ENCODE measurements at places on chromosomes 5 and 9. TPM values are rescaled to one million over a fixed set of nuclear protein-coding genes. Genes with fewer than 3 reads are reported as not detected.

- DNase-seq = no peak
These were observed 287.8 kb upstream of the DAB2 start for GRCh38 chr5:39712316-39713249.

DNA sequence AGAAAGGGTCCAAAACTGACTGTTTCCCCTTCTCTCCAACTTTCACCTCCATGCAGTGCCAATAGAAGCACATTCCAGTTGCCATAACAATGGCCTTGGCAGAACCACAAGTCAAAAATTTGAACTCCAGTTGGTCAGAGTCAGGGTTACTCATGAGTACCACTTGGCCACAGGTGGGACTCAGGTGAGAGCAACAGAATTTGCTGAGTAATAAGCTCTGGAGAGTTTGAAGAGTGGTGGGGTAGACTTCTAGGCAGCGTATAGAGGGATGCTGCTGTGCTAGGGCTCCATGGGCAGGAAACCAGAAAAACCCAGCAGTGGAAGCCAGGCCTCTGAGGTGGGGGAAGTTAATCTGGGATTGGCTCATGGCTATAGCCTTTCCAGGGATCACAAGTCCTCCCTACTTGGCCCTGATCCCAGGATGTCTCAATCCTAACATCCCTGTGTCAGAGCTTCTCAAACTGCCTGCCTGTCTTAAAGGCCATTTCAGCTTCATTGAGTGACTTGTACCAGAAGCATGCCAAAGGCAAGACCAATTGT is 30.2 kb downstream of the SNX18 start:
- no peak for DNase-seq

GRCh38 chr5:158413122-158413680 is 554.3 kb upstream of the CLINT1 start:
- DNase-seq = no peak

DNA sequence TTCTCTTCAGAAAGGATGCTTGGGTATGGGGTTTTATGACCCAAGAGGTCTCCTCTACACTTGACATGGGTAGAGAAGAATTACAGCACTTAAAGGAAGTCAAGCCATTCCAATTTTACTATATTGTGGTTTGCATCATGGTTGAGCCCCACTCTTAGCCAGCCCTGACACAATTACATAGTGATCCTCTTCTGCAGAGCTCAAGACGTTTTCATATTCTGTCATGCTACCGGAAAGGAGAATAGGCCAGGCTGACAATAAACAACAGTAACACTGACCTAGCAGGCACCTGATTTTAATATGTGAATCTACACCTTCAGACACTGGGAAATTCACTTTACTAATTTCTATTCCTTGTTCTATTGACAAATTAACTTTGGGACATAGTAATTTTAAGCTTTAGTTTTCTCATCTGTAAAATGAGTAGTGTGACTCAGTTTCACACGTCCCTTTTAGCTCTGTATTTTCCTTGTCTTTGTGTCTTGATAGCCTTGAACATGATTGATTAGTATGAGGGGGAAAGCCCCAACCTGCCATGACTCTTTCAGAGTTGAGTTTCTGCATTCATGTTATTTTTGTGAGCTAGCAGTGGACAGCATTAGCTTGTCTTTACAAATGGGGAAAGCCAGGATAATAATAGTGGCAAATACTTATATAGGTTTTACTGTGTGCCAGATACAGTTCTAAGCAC is 83.8 kb downstream of the SV2C start:
- no peak for DNase-seq

DNA sequence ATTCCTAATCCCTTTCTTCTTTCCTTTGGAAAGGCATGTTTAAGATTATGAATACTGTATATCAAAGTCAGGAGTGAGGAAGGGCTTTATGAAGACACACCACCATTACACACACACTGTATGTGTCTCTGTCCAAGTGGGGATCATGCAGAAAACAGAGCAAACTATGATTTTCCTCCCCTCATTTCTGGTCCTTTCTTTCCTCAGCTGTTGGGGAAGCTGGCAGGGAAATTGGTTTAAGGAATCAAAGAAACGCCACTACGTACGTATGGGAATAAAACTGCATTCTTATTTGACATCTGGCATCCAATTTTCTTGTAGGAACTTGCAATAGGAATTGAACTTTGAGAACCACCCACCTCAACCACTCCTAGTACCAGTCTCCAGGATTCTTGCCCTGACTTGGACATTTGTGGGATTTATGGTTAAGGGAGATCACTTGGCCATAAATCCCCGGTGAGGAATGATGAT is 125.8 kb downstream of the PDE4D start:
- DNase-seq = no peak

DNA sequence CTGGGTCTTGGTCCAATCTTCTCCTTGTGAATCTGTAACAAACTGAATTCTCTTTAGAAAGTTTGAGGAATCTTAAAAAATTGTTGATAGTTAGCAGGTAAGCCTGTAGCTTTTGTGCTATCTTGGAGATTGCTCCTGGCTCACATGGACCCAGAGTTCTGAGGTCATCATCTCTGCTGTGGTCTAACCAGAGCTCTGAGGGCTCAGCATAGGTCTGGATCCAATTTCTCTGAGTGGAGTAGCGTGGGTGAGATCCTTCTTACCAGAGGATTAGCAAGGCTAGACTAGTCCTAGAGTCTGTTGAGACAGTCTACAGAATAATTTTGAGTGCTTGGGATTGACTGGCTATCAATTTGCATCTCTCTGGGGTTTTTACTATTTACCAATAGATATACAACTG is 60.5 kb upstream of the IL6ST start:
- no peak for DNase-seq

DNA sequence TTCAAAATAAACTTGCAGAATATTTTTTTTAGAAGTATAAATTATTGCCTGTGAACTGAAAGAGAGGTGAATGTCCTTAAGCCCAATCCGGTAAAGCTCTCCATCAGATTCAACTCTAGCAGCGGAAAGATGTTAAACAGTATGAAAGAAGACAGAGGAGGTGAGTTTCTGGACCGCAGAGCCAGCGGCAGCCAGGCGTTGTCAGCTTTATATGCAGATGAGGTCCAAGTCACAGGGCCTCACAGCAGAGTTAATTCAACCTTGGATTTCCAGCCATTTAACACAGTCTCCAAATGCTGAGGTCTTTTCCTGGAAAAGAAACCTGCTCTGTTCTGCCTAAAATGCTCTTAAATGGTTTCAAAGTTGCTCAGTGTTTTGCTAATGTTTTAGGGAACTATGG is 75.5 kb downstream of the OTULIN start:
- no peak for DNase-seq

- DNase-seq = no peak
These were observed 23.3 kb upstream of the COL5A1 start for GRCh38 chr9:134618163-134618832.

GRCh38 chr9:16223074-16223871 is 647.2 kb downstream of the BNC2 start:
- DNase-seq = no peak

PHPT1 gene
- total RNA-seq = 92.1 TPM

WNT8A gene
- not detected for total RNA-seq

C5orf63 gene
- total RNA-seq = 2.0 TPM

ZNF483 gene
- 17.8 TPM for total RNA-seq
